Ovary (tissue), 10 donors: ENCODE measurements at places on chromosomes 1 and 21.

DNA sequence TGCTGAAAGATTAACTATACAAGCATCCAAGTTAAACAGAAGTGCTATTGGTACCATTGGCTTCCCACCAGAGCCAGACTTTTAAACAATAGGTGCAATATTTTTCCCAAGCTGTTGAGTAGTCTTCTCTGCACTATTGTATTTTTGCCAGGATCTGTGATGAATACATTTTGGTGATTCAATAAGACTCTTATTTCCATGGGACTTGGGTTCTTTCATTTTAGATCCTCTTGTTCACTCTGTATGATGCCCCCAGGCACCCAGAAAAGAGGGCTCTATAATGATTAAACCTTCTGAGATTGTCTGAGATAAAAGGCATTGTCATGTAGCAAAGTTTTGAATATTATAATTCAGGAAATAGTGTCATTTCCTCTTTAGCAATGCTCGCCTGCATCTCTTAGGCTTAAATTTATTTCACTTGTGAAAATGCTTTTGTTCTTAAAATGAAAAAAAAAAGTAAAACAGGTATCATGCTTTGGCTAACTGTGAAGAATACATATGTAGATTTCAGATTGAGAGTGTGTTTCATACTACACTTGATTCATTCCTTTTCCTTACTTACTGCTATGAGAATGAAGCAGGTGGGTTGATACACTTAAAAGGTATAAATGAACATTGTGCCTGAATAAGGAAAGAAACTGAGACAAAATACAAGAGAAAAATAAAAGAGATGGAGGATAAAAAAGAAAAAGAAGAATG lies 275.0 kb downstream of the HMCN1 start:
- H3K4me3 ChIP-seq: no peak overlapping the region
- no peak overlapping the region for H3K27ac ChIP-seq
- DNase-seq: no peak
- no peaks in the 10 kb centered on the region for H3K27me3 ChIP-seq
- H3K36me3 ChIP-seq: no peaks in the 10 kb centered on the region

DNA sequence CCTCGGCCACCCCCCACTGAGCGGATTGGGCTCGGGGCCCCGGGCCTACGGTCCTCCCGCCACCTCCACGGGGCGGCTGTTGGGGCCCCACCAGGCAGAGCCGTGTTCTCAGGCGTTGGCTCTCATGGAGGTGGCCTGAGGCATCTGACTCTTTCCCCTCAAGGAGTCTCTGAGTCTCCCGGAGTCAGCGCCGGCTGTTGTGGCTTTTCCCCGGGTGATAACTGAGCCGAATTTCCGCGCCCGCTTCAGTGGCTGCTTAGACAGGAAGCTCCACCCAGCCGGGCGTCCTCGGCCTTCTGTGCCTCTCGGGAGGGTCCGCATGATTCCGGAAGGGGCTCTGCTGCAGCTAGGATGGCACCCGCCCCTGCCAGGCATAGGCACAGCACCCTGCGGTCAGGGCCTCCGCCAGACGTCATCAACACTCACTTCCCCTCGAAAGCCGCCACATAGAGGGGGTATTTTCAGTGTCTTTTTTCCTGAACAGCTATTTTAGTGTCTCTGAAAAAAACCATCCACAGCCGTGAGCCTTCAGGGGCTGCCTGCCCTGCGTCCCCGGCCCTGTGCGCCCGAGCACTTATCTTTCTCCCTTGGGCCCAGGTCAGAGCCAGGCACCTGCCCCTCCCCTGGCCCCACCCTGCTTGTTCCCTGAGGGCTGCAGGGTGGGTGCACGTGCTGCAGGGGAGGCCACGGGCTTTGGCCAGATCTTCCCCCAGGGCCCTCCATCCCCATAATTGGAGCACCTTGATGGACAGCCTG lies 72.9 kb downstream of the SKI start:
- no peaks in the 10 kb centered on the region for H3K27me3 ChIP-seq
- DNase-seq: no peak
- no peak overlapping the region for H3K4me3 ChIP-seq
- H3K36me3 ChIP-seq: no peaks in the 10 kb centered on the region
- no peak overlapping the region for H3K27ac ChIP-seq
- peaks cover 21% of the 10 kb centered on the region for H3K4me1 ChIP-seq

- no peak overlapping the region for H3K4me3 ChIP-seq
- no peaks in the 10 kb centered on the region for H3K36me3 ChIP-seq
- no peak overlapping the region for H3K27ac ChIP-seq
- H3K27me3 ChIP-seq: no peaks in the 10 kb centered on the region
- no peaks in the 10 kb centered on the region for H3K4me1 ChIP-seq
Observed at GRCh38 chr1:96009831-96010434, 711.7 kb upstream of the PTBP2 start.

- no peak overlapping the region for H3K4me3 ChIP-seq
- peaks cover 12% of the 10 kb centered on the region for H3K4me1 ChIP-seq
- DNase-seq: no peak
Observed at GRCh38 chr21:33950431-33951079, 35.0 kb upstream of the ATP5PO start.

GRCh38 chr1:168920456-168921094 lies 185.9 kb upstream of the ATP1B1 start:
- no peak overlapping the region for H3K4me3 ChIP-seq
- H3K36me3 ChIP-seq: no peaks in the 10 kb centered on the region
- no peak for DNase-seq

DNA sequence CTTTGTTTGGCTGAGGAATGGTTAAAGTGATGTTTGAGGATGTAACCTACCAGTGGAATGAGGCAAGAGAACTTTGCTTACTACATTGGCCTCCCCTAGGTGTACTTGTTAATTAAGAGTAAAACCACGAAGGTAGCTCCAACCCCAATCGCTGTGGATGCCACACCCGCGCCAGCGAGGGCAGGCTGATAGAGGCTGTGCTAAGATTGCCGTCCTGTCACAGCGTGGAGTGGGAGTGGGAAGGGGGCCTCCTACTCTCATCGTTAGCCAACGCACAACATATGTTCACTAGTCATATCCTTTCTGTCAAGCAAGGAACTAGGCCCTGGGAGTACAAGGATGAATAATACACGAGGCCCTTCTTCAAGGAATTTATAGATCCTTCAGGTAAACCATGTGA lies 99.6 kb downstream of the RUNX1 start:
- no peak for DNase-seq
- H3K4me1 ChIP-seq: no peaks in the 10 kb centered on the region
- H3K27me3 ChIP-seq: no peaks in the 10 kb centered on the region
- no peak overlapping the region for H3K27ac ChIP-seq
- H3K36me3 ChIP-seq: no peaks in the 10 kb centered on the region
- no peak overlapping the region for H3K4me3 ChIP-seq

GRCh38 chr1:228364706-228365213 lies 41.9 kb downstream of the TRIM11 start:
- DNase-seq: peak; percentile 10
- no peaks in the 10 kb centered on the region for H3K4me1 ChIP-seq
- H3K4me3 ChIP-seq: no peak overlapping the region

- no peaks in the 10 kb centered on the region for H3K27me3 ChIP-seq
- peak; percentile 87 for DNase-seq
- no peak overlapping the region for H3K4me3 ChIP-seq
- no peak overlapping the region for H3K27ac ChIP-seq
- peaks cover 7% of the 10 kb centered on the region for H3K4me1 ChIP-seq
Observed at GRCh38 chr1:205523891-205524793, 19.7 kb downstream of the CDK18 start.

DNA sequence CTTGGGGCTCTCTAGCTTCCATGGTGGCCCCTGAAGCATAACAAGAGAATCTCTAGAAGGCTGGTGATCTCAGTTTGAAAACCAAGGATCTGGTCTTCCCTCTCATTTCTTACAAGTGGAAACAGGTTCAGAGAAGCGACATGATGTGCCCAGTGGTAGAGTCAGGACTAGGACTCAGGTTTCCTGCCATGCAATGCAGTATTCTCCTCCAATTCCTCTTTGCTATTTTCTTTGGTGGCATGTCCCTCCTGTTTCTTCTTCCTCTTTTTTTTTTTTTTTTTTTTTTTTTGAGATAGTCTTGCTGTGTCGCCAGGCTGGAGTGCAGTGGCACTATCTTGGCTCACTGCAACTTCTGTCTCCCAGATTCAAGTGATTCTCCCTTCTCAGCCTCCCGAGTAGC lies 195.6 kb upstream of the C1orf105 start:
- no peaks in the 10 kb centered on the region for H3K36me3 ChIP-seq
- no peak for DNase-seq
- H3K4me3 ChIP-seq: no peak overlapping the region
- no peak overlapping the region for H3K27ac ChIP-seq

- no peaks in the 10 kb centered on the region for H3K36me3 ChIP-seq
- no peaks in the 10 kb centered on the region for H3K27me3 ChIP-seq
- no peak overlapping the region for H3K27ac ChIP-seq
- DNase-seq: no peak
Observed at GRCh38 chr1:180951836-180952656, 39.3 kb downstream of the KIAA1614 start.

DNA sequence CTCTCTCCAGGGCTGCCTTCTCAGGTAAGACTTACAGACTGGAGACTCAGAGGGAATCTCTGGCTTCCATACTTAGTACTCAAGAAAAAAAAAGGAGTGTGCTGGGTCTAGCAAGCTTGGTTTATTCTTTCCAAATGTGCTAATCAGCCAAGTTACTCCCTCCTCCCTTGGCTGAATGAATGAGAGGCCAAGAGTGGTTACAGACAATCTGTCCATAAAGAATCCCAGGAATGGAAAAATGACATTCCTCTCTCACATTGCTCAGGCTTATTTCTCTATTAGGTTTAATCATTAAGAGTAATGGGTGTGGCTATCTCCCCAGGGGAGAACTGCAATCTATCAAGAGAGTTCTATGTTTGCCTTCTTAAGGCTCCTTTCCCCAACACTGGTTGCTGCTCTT lies 547.3 kb upstream of the PLXNA2 start:
- H3K36me3 ChIP-seq: no peaks in the 10 kb centered on the region
- H3K27ac ChIP-seq: no peak overlapping the region
- no peaks in the 10 kb centered on the region for H3K4me1 ChIP-seq

GRCh38 chr21:36627242-36627641 lies 71.7 kb upstream of the SIM2 start:
- no peak for DNase-seq
- H3K36me3 ChIP-seq: no peaks in the 10 kb centered on the region
- H3K27me3 ChIP-seq: no peaks in the 10 kb centered on the region
- no peak overlapping the region for H3K27ac ChIP-seq
- no peaks in the 10 kb centered on the region for H3K4me1 ChIP-seq
- no peak overlapping the region for H3K4me3 ChIP-seq

DNA sequence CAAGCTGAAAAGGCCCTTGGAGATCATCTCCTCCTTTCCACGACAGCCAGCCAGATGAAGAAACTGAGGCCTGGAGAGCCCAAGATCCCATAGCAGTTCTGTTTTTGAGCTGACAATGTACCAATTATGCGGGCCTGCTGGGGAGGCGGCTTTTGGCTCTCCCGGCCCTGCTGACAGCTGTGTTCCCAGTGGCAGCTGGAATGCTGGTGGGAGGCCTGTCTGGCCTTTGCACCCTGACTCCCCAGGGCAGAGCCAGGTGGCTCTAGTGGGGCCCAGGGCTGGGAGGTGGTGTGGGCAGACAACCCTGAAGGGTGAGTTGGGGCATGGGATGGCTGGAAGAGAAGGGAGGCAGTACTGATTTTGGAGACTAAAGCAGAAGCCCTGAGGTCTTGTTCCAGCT lies 30.7 kb upstream of the WASF2 start:
- no peaks in the 10 kb centered on the region for H3K36me3 ChIP-seq
- DNase-seq: no peak
- H3K4me3 ChIP-seq: no peak overlapping the region

- no peaks in the 10 kb centered on the region for H3K36me3 ChIP-seq
- no peak overlapping the region for H3K27ac ChIP-seq
- no peaks in the 10 kb centered on the region for H3K27me3 ChIP-seq
- no peak for DNase-seq
- no peak overlapping the region for H3K4me3 ChIP-seq
Observed at GRCh38 chr1:31101147-31101502, 35.6 kb upstream of the PUM1 start.

GRCh38 chr1:204072931-204073836 lies at the start of gene SOX13:
Gene SOX13 (plus strand): TSS chr1:204073115. CDS start chr1:204112916, 39,801 bp downstream.
- no peaks in the 10 kb centered on the region for H3K36me3 ChIP-seq
- peaks cover 5% of the 10 kb centered on the region for H3K4me1 ChIP-seq
- DNase-seq: peak; percentile 87
- peak within 1 kb of the TSS; percentile 70 for H3K4me3 ChIP-seq
- H3K27me3 ChIP-seq: no peaks in the 10 kb centered on the region
- H3K27ac ChIP-seq: peak within 1 kb of the TSS; percentile 87

DNA sequence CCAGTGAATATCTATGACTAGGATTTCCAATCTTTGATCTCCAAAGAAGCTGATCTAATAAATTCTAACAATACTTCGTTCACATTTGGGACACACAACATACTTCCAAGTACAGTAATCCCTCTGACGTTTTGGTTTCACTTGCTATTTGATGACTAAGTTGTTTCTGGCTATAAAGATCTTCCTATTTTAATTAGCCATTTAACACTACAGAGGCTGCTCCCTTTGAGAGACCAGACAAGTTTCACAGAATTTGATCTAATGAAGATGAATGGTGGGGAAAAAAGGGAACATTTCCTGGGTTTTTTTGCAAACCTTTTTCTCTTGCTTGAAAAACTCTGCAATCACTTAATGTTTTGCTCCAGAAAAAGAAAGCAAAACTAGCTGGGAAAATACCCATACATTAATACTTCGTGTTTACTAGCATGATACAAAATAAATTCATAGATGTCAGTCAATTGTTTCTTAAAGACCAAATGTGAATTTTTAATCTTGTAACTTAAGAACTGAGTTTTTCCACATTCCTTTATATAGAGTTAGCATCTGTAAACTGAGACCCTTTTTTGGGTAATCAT lies 28.0 kb upstream of the GLIS1 start:
- H3K27ac ChIP-seq: no peak overlapping the region
- no peak overlapping the region for H3K4me3 ChIP-seq
- H3K36me3 ChIP-seq: no peaks in the 10 kb centered on the region
- no peak for DNase-seq
- no peaks in the 10 kb centered on the region for H3K27me3 ChIP-seq

DNA sequence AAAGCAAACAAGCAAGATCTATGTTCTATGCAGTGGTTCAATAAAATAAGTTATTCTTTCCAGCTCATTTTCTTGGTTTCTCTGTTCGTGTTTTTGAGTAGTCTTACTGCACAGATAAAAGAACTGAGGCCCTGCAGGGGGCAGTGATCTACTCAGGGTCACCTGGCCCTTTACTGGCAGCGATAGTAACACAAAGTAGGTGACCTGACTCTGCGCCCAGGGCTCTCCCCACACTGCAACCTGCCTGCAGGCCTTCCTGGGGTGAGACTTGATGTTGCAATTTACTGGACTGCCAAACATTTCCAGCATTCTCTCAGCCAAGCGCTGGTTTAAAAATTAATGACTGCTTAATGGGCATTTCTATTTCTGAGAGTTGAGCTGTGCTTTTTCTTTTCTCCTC lies 110.3 kb downstream of the HUNK start:
- no peak overlapping the region for H3K27ac ChIP-seq
- H3K27me3 ChIP-seq: no peaks in the 10 kb centered on the region
- no peak for DNase-seq
- H3K4me1 ChIP-seq: no peaks in the 10 kb centered on the region

DNA sequence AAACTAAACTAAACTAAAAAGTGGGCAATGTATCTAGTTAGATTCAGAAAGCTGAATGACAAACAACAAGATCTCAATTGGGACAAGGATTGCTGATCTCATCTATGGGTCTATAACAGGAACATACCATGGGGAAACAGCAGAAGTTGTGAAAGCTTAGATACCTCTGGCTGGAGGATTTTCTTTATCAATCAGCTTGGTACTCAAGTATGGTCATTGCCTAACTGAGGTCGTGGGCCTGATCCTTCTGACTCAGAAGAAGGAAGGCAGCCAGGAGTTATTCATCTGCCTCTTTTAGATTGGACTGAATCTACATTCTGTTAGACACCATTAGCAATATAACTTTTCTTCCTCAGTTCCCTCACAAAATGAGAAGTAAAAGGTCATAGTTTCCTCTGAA lies 39.7 kb downstream of the DNTTIP2 start:
- no peak for DNase-seq
- no peak overlapping the region for H3K27ac ChIP-seq
- H3K27me3 ChIP-seq: no peaks in the 10 kb centered on the region
- H3K36me3 ChIP-seq: no peaks in the 10 kb centered on the region
